ENCODE measurements at places on chromosomes 12 and 14.

DNA sequence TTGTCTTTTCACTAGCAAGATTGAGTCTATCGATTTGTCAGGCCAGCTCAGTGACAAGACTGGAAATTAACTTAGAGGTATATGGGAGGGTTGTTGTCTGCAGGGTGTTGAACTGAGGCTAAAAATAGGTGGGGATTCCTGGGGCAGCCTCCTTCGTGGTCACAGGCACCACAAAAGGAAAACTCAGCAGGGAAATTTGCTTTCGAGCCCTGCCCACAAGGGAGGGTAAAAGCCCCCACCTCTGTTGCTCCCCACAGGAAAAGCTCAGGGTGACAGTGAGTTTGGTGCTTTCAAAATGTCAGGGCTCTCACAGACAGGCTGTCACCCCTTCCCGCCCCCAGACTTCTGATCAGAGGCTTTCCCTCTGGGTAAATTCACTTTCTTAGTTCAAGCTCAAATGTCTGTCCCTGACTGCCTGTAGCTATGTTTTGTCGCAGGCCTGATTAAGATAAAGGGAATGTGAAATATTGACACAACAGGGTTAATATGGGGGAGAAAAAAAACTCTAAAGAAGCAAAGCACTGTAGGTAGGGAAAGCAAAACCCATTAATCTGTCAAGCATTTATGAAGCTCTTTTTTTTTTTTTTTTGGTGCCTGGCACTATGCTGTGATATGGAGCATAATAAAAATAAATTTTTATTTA, 11.7 kb upstream of the NFKBIA start:
- no peak for DNase-seq

DNA sequence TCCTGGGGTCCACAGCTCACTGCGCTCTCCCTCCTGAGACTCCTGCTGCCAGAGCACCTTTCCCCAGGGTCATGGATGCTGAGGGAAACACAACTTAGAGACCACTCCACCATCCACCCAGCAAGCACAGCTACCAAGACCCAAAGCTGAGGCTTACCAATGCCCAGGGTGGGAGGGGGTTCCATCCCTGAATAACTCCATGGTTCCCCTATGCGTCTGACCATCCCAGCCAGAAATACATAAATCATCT, 36.3 kb downstream of the DAD1 start:
- no peak for DNase-seq

- no peak for DNase-seq
These were observed 11.4 kb downstream of the GPR19 start for GRCh38 chr12:12684375-12685106.

DNA sequence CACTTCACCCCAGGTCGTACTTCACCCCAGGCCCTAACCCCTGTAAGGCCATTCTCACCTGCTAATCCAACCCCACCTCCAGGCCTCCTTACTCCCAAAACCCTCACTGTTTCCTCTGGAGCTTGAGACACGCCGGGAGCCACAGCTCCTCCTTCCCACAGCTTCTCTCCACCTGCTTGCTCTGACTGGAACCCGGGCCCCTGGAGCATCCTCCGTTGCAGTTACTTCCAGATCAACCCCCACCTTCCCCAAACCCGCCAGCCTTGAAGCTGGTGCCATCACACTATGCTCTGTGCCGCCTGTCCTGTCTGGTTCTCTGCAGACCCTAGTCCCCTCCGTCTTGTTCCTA, 34.6 kb upstream of the PPP2R5C start:
- DNase-seq, result no peak

DNA sequence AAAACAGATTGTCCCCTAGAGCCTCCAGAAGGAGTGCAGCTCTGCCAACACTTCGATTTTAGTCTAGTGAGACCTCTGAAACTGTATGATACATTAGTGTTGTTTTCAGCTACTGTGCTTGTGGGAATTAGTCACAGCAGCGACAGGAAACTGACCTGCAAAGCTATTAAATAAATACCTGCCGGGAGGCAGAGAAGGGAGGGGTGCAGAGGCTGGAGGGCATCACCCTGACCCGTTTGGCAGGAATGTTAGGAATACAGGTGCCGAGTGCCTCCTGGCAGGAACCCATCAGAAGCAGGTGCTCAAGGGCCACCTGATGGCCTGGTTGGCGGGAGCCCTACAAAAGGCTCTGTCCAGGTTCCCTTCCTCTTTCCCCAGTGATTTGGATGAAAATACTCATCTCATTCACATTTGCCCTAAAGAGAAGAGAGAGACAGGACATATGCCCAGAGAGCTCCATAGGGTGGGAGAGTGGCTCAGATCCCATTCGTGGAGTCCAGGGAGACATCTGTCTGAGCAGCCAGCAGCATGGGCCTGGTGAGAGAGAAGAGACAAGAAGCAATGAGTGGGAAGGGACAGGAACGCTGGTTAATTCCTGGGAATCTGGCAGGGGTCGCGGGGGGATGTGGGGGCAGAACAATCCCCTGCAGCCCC, 44.6 kb downstream of the C14orf132 start:
- DNase-seq, result no peak

DNA sequence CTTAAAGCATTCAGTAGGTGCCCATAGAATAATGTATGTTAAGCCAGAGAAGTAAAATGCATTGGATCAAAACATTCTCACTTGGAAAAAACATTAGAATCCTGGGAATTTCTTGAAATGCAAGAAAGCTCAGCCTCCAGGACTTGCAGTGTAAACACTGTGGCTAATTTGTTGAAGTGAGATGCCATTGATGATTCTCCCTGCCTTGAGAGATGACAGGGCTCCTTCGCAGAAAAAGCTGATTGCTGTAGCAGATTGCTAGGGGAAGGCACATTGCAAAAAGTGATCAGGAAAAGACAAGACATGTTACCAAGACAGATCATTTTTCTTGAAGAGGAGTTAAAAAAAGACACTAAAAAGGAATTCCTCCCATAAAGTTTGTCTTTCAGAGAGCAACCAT, 204.2 kb upstream of the HMGA2 start:
- DNase-seq, result no peak

GRCh38 chr12:95796225-95796981, 5.8 kb upstream of the NTN4 start:
- DNase-seq, result no peak

DNA sequence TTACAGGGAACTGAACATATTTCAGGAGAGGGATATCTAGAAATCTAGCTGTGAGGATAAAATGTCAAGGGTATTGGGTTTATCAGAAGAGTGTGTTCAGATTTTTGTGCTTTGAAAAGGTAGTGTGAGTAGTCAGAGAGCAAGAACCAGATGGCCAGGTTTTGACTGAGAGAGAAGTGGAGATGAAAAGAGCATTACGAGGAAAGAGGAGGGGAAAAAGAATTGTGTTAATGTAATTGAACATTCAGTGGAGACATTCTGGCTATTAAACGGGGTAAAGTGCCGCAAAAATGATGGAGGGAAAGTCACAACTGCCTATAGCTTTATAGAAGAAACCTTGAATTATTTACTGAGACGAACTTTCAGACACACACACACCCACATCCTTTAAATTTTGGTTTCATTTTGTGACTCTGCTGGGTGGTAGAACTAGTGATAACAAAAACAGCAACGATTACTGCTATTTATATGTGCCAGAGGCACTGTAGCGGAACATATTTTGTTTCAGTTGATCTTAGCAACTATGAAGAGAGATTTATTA, 213.6 kb downstream of the ERC1 start:
- DNase-seq, result no peak

DNA sequence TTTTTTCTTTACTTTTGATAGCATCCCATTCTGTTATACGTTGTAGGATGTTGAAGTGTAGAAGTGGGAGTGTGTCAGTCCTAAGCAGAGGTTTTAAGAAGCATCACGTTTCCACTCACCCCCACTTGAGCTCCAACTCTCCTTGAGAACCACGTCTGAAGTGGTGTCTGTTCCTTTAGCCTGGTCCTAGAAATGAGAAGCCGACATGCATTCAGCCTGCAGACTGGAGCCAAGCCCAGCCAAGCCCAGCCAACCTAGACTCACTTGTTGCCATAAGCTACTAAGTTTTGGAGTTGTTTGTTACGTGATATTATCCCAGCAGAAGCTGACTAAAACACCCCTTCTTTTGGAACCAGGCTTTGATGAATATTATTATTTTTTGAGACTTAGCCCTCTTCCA, 4.4 kb upstream of the ELK3 start:
- no peak for DNase-seq

- no peak for DNase-seq
These were observed 17.7 kb downstream of the OR6S1 start for GRCh38 chr14:20623798-20624197.

- DNase-seq, result no peak
These were observed 13.4 kb upstream of the PGF start for GRCh38 chr14:74968811-74969210.

GRCh38 chr12:54215989-54216796, 27.4 kb upstream of the SMUG1 start:
- no peak for DNase-seq

GRCh38 chr14:56202256-56202655, 84.0 kb downstream of the PELI2 start:
- DNase-seq, result no peak

DNA sequence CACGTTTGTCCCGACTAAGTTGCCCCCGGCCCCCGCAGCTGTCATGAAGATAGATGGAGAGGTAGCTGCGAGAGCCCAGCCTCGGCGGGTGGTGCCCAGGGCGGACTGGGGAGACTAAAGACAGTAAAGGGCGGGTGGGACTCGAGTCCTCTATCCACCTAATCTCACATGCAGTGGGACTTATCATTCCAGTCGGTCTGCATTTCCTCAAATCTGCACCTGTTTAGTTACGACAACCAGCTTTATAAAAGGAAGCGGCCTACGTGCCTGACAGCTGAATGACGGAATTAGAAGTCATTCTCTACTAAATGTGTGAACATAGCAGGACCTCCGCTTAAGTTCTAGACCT, 109.8 kb upstream of the EGLN3 start:
- no peak for DNase-seq

GRCh38 chr12:106687672-106688071, 86.8 kb upstream of the RIC8B start:
- DNase-seq, result no peak

GRCh38 chr14:79411403-79412174, 799.7 kb downstream of the DIO2 start:
- DNase-seq, result no peak

DNA sequence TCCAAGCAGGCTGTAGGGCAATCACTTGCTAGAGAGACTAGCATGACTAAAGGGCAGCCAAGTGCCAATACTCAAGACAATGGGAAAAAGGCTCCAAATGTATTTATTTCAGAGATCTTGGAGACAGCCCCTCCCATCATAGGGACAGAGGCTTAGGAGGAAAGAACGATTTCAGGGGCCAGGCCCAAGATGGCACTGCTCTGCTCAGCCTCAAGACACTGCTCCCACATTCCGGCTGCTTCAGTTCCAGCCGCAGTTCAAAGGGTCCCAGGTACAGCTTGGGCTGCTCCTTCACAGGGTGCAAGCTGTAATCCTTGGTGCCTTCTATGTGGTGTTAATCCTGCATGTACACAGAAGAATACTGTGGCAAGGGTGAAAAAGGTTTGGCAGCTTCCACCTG, 19.4 kb upstream of the OR4K5 start:
- DNase-seq, result no peak

DNA sequence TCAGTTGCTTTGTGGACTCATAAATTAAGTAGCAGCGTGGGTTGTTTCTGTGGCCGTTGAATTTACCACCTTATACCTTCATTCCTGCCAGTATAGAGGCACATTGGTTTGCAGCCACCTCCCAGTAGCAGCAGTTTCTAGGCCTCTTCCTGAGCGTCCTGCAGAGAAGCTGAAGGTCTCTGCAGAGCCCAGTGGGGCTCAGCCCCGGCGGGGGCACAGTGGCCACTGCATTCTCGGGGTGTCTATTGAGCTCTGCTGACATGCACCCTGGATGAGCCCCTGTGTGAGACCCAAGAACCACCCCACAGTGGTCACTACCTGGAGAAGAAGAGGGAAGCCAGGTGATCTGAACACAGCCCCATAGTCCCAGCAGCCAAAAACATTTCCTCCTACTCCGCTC, 57.7 kb upstream of the DYNC1H1 start:
- DNase-seq, result no peak

DNA sequence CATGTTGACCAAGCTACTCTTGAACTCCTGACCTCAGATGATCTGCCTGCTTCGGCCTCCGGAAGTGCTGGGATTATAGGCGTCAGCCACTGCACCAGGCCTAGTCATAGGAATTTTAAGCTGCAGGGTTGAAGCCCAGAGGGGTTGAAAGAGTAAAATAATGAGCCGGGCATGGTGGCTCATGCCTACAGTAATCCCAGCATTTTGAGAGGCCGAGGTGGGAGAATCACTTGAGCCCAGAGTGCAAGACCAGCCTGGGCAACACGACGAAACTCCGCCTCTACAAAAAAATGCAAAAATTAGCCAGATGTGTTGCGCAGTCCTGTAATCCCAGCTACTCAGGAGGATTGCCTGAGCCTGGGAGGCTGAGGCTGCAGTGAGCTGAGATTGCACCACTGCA, 69.6 kb downstream of the GALNT8 start:
- no peak for DNase-seq
